ENCODE measurements at places on chromosomes 5 and 9.
A peak's percentile ranks its signal among the peaks of the same experiment; 100 is the strongest.

- DNase-seq: no peak
- H3K27me3 ChIP-seq: no peaks in the 10 kb centered on the region
- no peak overlapping the region for H3K27ac ChIP-seq
- no peak overlapping the region for H3K4me3 ChIP-seq
Measured at GRCh38 chr5:78701795-78702410, 53.3 kb upstream of the LHFPL2 start.

GRCh38 chr5:72179028-72179815 is 71.9 kb downstream of the MAP1B start:
- H3K27ac ChIP-seq: peak overlapping the region; percentile 9
- H3K4me3 ChIP-seq: no peak overlapping the region
- H3K27me3 ChIP-seq: no peaks in the 10 kb centered on the region
- peak; percentile 17 for DNase-seq
- H3K4me1 ChIP-seq: no peaks in the 10 kb centered on the region

DNA sequence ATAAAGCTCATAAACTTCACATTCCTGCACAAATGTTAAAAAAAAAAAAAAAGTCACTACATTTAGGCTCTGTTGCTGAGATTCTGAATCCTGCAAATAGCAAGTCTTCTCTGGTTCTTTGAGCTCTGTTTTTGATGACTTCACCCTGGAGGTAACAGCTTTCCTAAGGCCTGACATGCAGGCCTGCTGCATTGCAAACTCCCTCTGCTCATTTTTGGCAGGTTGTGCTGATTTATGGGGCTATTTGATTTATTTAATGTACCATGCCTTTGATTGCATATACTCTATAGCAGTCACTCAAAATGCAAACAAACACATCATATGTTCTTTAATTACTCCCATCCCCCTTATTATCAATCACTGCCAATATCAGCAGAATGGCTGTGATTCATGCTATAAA is 416.1 kb upstream of the IZUMO3 start:
- H3K4me3 ChIP-seq: no peak overlapping the region
- H3K27ac ChIP-seq: no peak overlapping the region
- H3K36me3 ChIP-seq: no peaks in the 10 kb centered on the region
- no peaks in the 10 kb centered on the region for H3K4me1 ChIP-seq

DNA sequence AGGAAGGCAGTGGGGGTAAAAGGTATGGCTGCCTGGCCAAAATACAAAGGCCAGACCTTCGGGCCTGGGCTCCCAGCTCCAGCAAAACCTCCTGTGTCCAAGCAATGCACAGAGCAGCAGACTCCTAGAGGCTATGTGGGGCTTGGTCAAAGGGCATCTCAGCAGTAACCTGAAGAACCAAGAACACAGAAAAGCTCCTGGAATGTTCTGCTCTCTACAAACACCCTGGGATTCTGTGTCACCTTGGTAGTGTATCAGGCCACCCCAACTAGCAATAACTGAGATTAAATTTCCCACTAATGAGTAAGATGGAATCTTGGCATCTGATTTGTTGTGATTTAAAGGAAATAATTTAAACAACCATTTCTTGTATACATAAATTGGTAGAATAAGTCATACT is 158.6 kb downstream of the GLIS3 start:
- no peak overlapping the region for H3K27ac ChIP-seq
- H3K4me3 ChIP-seq: no peak overlapping the region
- no peaks in the 10 kb centered on the region for H3K27me3 ChIP-seq
- no peaks in the 10 kb centered on the region for H3K4me1 ChIP-seq
- no peak for DNase-seq

GRCh38 chr5:53133020-53133419 is 23.5 kb upstream of the MOCS2 start:
- no peaks in the 10 kb centered on the region for H3K36me3 ChIP-seq
- H3K27ac ChIP-seq: no peak overlapping the region
- H3K4me1 ChIP-seq: peaks cover 7% of the 10 kb centered on the region
- no peaks in the 10 kb centered on the region for H3K27me3 ChIP-seq
- no peak overlapping the region for H3K4me3 ChIP-seq

DNA sequence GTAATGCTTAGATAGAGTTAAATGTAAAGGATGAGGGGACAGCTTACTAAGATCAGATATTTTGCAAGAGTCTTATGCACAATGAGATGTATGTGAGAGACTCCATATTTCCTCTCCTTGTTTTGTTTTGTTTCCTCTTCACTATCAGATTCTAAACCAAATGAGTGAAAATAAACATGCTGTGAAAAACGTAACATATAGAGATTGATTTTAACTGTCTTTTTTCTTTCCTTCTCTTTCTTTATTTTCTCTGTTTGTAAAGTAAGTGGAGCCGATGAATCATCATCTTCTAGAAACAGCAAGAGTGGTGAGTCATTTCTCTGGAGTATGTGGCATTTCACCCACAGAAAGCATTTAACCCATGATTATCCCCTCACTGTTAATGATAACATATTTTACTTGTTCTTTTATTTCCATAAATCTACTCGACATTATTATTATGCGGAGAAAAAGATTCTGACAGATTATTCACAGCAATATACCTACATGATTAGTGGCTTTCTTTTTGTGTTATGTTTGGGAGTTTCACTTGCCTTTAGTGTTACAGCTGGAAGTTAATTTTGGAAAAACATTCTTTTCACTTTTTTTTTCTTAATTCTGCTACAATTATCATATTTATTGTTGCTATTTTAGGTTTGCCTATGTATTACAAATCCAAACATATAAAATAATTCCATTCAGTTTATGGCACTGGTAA is 2.1 kb upstream of the ANXA1 start:
- H3K27ac ChIP-seq: no peak overlapping the region
- no peak for DNase-seq
- no peaks in the 10 kb centered on the region for H3K27me3 ChIP-seq
- H3K4me1 ChIP-seq: peaks cover 6% of the 10 kb centered on the region
